ENCODE measurements at places on chromosomes 2 and 18.

- no peak for DNase-seq
Measured at GRCh38 chr2:43397411-43397810, 171.0 kb upstream of the ZFP36L2 start.

DNA sequence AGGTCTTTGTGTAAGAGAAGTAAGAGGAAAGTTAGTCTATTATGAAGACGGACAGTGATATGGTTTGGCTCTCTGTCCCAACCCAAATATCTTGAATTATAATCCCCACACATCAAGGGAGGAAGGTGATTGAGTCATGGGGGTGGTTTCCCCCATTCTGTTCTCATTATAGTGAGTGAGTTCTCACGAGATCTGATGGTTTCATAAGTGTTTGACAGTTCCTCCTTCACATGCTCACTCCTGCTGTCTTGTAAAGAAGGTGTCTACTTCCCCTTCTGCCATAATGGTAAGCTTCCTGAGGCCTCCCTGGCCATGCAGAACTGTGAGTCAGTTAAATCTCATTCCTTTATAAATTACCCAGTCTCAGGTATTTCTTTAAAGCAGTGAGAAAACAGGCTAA, 67.6 kb downstream of the NEURL3 start:
- DNase-seq, result no peak

GRCh38 chr18:44777457-44778192, 96.9 kb downstream of the SETBP1 start:
- DNase-seq, result no peak

GRCh38 chr2:101808006-101808562, 110.6 kb downstream of the MAP4K4 start:
- no peak for DNase-seq

DNA sequence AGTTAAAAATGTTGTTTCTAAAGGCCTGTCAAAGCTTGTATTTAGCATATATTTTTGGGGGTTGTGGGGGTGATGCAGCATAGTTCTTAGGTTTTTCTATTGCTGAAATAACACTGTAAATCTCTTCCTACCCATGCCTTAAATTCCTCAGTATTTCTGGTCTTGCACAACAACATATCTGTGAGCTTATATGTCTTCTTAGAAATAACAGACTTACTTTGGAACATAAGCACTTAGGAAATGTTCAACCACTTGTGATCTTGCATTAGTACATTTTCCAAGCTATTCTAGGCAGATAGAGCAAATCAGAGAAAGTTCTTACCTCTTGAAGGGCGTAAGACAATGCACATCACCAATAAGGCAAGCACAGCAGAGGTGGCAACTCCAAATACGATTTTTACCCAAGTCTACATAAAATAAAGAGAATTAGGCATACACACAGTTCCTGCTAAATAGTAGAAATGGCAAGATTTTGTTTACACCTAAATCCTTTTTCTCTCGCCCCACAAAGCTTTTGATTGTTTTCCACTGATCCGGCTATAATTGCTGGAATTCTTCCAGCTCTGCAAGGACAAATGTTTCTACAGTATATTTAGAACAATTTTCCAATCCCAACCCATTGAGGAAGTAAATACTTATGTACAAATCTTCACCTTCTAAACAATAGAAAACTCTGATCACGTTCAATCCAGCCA, 512 bp downstream of the FAP start:
- peak; percentile 64 for DNase-seq

DNA sequence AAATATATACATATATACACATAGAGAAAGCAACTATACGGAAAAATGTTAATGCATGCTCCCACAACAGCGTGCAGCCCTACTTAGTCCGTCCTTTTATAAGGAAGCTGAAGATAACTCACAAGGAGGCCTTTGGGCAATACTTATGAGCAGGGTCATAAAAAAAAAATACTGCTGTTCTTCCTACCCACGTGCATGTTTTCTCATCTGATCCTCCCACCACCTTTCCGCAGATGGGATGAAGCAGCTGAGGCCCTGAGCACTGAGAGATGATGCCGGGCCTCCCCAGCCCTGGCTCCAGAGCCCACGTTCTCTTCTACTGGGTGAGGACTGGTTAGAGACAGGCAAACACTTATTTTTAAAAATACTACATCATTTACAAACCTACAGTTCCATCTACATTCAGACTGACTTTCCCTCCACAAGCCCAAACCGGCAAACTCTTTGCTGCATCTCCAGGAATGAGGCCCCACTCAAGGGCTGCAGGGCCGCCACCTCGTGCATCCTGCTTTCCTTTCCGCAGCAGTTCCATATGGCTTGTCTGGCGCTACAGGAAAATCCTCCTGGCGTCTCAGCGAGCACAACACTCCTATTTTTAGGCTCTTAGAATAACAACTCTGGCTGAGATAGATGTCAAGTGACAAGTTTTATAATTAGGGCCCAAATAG, 41.6 kb downstream of the TBC1D8 start:
- no peak for DNase-seq

DNA sequence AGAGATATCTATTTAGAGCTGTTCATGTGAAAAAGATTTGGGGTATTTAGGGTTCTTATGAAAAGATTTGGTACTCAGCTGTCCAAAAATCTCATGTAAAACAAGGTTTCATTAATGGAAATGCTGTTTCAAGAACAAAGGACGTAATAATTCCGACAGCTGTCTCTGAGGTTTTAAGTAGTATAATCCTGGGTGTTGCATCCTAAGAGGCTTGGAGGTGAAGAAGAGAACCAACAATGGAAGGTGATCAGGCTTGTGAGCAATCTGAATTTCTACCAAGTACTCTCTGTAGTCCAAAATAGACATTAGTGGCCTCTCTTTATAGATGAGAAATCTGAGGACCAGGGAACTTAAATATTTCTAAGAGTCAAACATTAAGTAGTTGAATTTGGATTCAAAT, 205.1 kb downstream of the BABAM2 start:
- no peak for DNase-seq

DNA sequence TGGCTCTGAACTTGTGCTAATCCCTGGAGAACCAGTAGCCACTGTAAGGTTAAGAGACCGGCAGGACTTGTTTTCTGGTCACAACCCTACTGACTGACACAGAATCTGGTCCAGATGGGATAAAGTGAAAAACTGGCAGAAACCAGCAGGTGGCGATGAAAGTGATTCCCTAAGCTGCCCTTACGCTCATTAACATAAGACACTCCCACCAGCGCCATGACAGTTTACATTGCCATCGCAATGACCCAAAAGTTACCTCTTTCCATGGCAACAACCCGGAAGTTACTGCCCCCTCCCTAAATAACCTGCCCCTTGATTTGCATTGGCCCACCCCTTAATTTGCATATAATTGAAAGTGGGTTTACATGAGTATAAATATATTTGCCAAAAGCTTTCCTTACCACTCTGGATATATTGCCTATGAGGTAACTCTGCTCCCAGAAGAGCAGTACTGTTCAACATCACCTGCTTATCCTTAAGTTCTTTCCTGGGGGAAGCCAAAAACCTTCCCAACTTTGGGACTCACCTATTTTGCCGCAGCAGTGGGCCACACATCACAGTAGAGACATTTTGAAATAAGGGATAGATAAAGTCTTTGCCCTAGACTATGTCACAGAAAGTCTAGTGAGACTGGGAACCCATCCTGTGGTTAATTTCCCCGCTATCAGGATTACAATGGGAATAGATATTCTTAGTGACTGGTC, 35.8 kb upstream of the AFF3 start:
- DNase-seq, result peak; percentile 21

- DNase-seq, result peak; percentile 50
Measured at GRCh38 chr18:27377251-27377650, 192.1 kb upstream of the CHST9 start.

DNA sequence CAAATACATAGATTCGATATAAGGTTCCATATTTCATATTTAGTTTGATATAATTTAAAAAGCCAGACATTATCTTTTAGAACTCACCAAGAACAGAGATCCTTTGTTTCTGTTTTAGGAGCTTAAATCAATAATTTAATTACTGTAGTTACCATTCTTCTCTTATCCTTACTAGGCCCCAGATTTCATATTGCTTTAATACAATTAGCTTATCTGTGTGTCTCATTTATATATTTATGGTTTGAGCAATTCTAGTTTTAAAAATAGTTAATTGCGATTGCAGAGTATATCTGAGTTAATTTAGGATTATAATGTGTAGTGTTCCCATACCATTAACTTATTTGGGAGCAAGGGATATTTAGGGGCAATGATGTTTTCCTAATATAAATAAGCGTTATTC, 558.8 kb upstream of the ZNF804A start:
- no peak for DNase-seq

GRCh38 chr2:101517758-101518271, 42.9 kb upstream of the RFX8 start:
- peak; percentile 43 for DNase-seq

GRCh38 chr2:109264595-109265328, 135.8 kb downstream of the SH3RF3 start:
- DNase-seq, result no peak

- DNase-seq, result peak; percentile 23
Measured at GRCh38 chr2:181239201-181239799, 217.9 kb upstream of the ITGA4 start.

GRCh38 chr2:12556762-12557161, 160.0 kb upstream of the TRIB2 start:
- DNase-seq, result peak; percentile 39

- no peak for DNase-seq
Measured at GRCh38 chr2:221817878-221818277, 245.8 kb upstream of the EPHA4 start.

DNA sequence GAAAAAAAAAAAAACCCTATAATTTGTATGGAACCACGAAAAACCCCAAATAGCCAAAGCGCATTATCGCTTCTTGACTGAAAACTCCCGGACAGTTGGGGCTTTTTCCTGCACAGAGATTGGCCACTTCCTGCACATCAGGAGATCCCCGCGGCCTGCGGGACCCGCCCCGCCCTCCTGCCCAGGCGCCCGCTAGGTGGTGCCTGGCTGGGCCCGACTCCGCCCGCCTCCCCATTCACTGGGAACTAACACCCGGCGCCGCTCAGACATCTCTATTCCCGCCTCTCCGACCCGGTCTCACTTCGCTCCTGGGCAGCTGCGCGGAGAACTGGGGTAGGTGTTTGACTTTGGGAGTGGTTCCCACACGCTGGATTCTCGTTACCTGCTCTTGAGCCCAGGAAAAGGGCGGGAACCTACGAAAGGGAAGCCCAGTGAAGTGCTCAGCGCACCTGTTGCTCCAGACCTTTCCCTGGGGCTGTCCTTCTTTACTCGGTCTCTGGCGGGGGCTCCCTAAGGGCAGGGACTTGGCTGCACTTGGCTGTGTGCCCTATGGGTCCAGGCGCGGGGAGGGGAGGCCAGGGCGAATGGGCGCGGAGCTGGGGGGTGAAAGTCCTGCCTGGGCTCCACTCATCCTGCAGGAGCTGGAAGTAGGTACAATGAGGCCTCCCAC, at the start of gene HMSD:
Gene HMSD, plus strand, starts transcription at position 234 of the 670 bp plus-strand sequence. CDS start 4,155 bp downstream, outside the sequence.
- DNase-seq, result peak; percentile 72

DNA sequence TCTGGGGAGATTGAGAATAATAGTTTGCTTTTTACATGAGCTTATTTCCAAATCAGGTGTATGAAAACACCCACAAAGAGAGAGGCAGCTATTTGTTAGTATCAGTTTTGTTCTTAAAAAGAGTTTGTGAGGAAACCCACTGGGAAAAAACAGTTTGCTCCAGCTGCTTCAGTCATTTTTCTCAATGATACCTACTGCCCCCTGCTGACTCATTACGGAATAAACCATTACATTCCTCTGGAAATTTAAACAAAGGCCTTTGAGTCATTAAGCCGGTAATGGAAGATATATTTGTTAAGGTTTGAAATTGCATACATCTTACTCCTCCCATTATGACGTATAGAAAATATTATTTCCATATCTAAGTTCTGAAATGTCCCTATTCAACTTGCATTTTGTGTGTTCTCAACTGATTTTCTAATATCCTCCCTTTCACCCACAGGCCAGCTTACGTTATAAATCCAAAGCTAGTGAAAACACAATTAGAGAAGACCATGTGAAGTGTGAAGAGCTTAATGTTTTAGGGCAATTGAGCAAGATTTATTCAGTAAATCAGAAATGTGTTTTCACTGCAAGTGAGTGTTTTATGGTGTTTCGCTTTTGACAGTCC, 761.6 kb downstream of the DSC3 start:
- DNase-seq, result peak; percentile 76

DNA sequence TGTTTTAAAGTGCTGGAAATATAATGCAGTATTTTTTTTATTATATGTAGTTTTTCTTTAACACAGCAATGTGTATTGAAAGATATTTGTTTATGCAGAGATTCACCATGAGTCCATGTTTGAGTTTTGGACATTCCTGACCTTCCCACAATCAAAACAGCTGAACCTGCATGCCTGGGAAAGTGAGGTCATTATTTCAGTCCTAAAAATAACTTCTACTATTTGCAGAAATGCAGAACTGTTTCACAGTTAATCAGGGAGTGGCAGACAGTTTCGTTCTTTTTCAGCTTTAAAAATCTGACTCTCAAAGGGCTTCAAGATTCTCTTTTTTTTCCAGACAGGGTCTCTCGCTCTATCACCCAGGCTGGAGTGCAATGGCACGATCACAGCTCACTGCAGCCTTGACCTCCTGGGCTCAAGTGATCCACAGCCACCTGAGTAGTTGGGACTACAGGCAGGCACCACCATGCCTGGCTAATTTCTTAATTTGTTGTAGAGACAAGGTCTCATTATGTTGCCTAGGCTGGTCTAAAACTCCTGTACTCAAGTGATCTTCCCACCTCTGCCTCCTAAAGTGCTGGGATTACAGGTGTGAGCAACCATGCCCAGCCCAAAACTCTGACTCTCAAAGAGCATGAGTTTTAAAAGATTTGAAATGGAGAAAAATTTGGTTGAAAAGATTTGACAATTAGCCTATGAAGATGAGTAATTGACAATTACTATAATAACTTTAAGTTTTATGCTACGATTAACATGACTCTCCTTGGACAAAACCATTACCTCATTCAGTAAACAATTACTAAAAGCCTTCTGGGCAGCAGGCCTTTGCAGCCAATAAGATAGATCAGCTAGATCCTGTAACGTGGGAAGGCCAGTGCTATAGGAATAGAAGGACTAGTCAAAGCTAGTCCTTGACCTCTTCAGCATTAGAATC, 5.0 kb upstream of the MYL12B start:
- DNase-seq, result peak; percentile 90

- no peak for DNase-seq
Measured at GRCh38 chr2:149653831-149654445, 66.4 kb upstream of the MMADHC start.

DNA sequence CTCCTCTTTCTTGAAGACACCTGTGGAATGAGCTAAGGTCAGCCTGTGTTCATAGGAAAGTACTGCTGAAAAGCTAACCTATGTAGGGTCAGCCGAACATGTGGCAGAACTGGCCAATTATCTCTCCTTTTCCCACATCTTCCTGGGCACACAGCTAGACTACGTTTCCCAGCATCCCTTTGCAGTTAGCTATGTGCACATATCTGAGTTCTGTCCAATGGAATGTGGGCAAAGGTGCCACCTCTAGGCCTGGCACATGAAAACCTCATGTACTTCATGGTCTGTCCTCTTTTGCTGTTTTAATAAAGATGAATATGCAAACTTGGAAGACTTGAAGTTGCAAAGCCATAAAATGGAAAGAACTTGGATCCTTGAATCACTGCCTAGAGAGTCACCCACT, 352.6 kb downstream of the TNS1 start:
- peak; percentile 14 for DNase-seq
